ENCODE measurements at places on chromosomes 5 and 9.

DNA sequence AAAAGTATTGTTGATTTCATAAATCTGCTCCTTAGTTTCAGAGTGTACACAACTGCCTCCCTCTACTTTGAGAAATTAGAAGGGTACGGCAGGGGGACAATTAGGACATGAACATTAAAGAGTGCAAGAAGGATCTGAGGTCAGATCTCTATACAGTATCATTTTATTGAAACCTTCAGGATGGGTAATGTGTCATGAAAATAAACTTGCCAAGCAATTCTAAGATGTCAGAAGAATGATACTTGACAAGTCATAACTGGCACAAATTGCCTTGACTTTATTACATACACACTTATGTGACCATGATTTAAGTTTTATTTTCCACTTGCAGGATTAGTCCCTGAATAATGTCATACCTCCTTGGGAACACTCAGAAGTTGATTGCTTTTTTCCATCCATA lies 92.8 kb downstream of the PLPP1 start:
- DNase-seq: no peak

GRCh38 chr9:77847626-77848025 lies 184.0 kb downstream of the GNAQ start:
- DNase-seq: no peak

- no peak for DNase-seq
These were observed 113.5 kb downstream of the RORB start for GRCh38 chr9:74610523-74611061.

DNA sequence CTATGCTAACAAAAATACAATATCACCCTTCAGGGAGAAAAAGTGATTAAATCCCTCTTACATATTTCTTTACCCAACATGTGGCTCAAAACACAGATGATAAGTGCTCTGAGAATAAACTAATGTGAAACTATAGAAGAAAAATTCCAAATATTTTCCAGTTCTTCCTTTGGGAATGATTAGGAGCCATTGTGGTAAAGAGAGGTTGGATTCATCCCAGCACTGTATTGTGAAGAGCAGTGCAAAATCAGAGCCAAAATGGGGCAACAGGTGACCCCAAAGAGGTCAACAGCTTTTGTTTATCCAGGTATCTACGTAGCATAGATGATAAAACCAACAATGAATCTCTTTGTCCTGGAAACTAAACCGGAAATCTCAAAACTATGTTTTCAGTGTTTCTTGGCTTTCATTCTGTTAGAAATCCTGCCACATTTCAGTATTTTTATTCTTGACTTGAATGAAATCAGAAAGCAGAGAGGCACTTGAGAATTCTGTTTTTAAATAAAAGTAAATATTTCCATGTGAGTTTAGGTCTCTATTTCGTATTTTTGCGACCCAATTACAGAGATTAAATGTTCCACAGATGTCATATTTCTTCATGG lies 120.4 kb upstream of the FST start:
- DNase-seq: no peak

DNA sequence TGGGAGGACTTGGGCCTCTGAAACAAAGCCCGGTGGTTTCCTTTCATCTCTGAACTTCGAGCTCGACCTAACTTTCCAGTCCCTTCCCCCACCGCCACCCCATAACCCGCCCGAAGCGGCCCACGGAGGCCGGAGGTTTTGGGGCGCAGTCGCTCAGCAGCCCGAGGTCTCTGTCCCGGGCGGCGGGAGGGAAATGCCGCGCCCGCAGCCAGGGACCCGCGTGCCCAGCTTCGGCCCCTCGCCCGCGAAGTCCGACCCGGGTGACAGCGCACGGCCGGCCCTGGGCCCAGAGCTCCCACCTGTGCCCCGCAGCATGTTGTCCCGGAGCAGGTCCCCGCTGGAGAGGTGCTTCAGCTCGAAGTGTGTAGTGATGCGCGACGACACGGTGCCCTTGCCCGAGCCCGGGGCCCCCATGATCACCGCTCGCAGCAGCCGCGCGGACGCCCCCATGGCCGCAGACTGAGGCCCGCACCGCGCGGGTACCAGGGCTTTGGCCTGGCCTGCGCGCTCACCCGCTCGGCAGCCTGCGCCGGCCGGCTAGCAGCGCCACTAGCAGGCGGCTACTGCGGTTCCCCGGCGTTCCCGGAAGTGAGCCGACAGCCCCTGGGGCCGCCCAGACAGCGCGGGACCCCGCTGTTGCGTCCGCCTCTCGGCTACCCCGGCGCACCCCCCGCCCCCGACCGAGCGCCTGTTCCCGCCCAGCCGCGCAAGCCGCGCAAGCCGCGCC lies at the start of gene AK3:
Gene AK3, minus strand, starts transcription at position 565 of the 727 bp plus-strand sequence. Its CDS starts 115 bp downstream, at position 450.
- DNase-seq: peak; percentile 93

- no peak for DNase-seq
These were observed 9.6 kb upstream of the PHF24 start for GRCh38 chr9:34948451-34948850.

- DNase-seq: no peak
These were observed 72.6 kb downstream of the TJP2 start for GRCh38 chr9:69246629-69247028.

- no peak for DNase-seq
These were observed 161.4 kb upstream of the GAS1 start for GRCh38 chr9:87108661-87109060.

- peak; percentile 84 for DNase-seq
These were observed 28.7 kb downstream of the CDKN2A start for GRCh38 chr9:21965401-21965951.

DNA sequence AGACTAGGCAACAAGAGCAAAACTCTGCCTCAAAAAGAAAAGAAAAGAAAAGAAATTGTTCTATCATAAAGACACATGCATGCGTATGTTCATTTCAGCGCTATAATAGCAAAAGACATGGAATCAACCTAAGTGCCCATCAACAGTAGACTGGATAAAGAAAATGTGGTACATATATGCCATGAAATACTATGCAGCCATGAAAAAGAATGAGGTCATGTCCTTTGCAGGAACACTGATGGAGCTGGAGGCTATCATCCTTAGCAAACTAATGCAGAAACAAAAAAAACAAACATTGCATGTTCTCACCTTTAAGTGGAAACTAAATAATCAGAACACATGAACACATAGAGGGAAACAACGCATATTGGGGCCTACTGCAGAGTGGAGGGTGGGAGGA lies 6.3 kb upstream of the ZNF883 start:
- DNase-seq: no peak

DNA sequence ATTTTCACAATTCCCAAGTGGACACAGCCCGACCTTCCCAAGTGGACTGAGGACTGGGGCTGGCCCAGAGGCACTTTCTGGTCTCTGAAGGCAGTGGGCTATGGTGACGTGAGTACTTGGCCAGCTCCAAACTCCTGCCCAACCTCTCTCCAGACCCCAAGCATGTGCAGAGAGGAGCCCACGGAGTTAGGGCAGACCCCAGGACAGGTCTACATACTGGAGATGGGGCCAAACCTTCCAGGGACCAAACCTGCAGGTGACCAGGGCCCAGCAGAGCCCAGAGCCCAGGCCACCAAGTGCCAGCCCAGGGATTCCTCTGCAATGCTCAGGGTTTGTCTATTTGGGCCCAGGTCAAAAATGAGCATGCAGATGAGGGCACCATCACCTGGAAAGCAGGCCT lies 15.3 kb downstream of the BRD3 start:
- DNase-seq: no peak

GRCh38 chr9:6566409-6567139 lies 79.0 kb downstream of the GLDC start:
- no peak for DNase-seq

DNA sequence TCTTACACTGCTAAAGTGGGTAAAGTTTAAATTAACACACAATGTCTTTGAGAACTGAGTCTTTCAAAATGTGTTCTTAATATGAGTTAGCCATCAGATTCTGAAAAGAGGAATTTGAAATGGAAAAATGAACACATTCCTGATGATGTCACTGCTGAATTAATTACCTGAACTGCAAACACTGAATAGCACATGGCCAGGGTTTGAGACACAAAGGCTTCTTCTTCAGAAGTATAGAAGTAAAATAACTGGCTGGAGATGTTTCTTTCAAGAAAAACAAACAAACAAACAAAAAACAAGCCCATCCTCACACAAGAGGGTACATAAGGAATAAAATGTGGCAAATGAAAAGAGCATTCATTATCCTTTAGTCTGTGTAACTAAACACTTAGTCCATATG lies 7.1 kb downstream of the GLIS3 start:
- no peak for DNase-seq

- no peak for DNase-seq
These were observed 55.7 kb downstream of the LHFPL2 start for GRCh38 chr5:78592735-78593386.

- DNase-seq: peak; percentile 57
These were observed 219.5 kb downstream of the KCTD16 start for GRCh38 chr5:144390133-144390532.

DNA sequence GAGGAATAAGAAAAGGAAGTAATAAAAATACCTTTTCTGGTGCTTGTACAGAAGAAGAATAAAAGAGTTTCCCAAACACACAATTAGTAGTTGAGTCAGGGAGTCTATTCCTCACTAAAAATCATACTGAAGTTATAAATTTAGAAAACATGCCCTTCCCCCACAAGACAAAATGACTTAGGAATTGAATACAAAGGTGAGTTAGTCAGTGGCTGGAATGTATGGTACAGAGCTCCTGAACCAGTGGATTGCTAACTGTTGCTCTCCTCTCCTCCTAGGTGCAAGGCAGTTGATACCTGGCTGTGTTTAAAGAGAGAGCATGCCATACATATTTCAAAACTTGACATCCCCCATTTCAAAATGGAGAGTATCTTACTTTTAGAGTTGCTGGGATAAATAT lies 1.9 kb downstream of the GDA start:
- no peak for DNase-seq

DNA sequence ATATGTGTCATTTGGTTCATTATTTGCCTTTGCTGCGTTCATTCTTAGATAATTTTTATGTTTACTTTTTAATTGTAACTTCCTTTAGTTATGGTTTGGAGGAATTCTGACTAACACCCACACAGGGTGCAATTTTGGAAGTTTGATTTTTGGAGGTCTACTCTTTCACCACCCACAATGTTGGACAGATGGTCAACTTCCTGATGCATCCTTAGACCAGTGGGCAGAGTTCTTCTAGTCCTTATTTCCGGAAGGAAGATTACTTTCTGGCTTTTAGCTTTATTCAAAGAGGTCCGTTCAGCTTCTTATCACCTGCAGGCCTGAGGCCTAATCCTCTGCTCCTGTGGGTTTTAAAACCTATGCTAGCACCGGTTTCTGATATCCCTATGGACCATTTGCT lies 126.7 kb downstream of the MTX3 start:
- no peak for DNase-seq
